ENCODE measurements at places on chromosomes 13 and 19.
A peak's percentile ranks its signal among the peaks of the same experiment; 100 is the strongest.

- no peak for DNase-seq
Measured at GRCh38 chr13:47213047-47213446, 316.2 kb upstream of the HTR2A start.

DNA sequence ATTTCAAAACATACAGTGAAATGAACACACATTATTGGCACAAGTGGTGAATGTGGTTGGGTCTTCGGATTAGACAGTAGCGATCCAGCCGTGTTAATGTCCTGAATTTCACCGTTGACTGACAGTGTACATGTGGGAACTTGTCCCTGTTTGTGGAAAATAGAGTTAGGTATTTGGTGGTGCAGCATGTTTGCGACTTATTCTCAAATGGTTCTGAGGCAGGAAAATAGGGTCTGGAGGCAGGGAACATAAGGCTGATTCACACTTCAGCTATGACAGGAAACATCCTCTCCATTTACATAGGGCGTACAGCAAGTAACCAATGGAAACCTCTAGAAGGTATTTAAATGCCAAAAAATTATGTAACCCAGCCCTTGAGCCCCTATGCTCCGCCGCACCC, 4.2 kb downstream of the LGALS7B start:
- peak; percentile 64 for DNase-seq

DNA sequence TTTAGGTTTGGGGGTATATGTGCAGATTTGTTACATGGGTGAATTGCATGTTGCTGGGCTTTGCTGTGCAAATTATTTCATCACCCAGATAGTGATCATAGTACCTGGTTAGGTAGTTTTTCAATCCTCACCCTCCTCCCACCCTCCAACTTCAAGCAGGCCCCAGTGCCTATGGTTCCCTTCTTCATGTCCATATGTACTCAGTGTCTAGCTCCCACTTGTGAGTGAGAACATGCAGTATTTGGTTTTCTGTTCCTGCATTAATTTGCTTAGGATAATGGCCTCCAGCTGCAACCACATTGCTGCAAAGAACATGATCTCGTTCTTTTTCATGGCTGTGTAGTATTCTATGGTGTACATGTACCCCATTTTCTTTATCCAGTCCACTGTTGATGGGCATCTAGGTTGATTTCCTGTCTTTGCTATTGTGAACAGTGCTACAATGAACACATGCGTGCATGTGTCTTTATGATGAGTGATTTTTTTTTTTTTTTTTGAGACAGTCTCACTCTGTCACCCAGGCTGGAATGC, 42.9 kb upstream of the POMP start:
- DNase-seq: no peak

DNA sequence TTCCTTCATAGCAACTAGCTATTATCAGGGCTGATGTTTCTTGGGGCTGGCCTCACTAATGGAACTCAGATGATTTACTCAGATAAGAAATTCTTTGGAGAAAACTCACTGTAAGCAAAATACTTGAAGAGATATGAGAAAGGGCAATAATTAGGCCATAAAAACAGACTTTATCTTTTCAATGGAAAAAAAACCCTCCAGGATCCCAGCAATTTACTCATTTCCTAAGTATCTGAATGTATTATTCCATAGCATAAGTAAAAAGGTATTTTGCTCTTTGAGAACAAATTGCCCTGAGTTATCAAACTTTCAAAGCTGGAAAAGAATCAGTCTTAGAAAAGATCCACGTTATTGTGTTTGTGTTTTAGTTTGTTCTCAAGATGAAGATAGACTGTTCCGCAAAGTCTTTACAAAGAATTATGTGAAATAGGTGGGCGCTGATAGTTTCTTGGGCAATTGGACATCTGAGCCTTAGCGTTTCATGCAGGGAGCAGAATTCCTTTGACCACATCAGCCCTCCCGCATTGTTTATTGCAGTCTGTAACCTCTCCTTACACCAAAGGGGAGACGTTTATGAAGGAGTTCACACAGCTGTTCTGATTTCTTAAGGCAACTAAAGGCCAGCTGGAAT, 29.1 kb upstream of the CSNK1A1L start:
- DNase-seq: peak; percentile 99

DNA sequence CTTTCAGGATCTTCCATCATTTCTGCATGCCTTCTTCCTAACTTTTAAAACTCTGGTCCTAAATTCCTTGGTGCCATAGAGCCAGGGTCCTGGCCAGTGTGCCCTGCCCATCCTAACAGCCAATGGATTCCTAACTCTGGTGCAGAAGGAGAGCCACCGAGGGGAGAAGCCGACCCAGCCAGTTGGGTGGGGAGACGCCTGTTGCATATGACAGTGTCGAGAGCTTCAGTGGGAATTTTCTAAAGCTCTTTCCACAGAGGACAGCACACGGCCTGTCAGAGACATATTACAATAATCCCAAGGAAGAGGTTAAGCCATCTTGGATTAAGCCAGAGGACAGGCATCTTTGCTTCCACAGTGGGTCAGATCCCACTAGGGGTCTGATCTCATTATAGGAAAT, 180.4 kb downstream of the ZNF536 start:
- no peak for DNase-seq
